ENCODE measurements at places on chromosomes 4 and X.
A peak's percentile ranks its signal among the peaks of the same experiment; 100 is the strongest.

DNA sequence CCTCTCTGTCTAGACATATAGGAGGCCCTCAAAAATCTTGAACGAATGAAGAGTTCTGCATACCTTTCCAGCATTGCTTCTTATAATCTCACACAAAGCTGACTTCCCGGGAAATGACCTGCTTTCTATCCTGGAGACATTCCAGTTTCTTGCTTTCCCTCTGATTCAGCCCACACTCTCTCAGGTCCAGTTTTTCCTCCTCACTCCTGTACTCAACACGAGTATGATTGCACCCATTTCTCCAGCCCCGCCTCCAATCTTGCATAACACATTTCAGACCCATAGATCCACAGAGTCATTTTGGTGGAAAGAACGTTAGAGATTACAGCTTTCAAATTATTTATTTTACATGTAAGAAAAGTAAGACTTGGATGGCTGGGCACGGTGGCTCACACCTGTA is 127.5 kb upstream of the TLR3 start:
- DNase-seq = no peak

GRCh38 chrX:31323658-31324057 is 251.8 kb upstream of the FTHL17 start:
- DNase-seq = peak; percentile 15

DNA sequence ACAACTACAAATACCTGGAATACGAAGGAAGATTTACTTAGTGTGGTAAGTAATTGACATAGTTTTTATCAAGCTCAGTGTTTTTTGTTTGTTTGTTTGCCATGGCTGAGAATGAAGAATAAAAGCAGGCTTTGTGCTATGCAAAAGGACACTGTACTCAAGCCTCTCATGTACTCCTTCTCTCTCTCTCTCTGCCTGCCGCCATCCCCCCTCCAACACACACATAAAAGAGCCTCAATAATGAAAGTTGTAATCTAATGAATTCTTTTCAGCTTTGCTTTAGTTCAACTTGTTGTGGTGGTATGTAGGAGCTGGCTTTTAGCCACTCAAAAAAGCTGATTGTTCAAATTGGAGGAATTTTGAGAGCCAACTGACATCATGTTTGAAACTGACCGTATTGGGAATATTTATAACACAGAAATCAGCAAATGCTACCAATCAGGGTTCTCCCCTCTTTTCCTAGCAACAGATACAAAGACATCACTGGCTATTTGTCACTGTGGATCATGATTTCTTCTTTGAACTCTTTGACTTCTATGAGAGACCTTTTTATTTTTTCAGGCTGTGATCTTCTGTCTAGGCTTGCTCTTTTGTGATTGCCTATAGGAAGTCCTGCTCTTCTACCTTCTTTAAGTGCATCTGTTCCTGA is 1148.8 kb downstream of the RAPGEF2 start:
- no peak for DNase-seq

- DNase-seq = no peak
Observed at GRCh38 chrX:151153086-151153485, 23.3 kb upstream of the GPR50 start.

DNA sequence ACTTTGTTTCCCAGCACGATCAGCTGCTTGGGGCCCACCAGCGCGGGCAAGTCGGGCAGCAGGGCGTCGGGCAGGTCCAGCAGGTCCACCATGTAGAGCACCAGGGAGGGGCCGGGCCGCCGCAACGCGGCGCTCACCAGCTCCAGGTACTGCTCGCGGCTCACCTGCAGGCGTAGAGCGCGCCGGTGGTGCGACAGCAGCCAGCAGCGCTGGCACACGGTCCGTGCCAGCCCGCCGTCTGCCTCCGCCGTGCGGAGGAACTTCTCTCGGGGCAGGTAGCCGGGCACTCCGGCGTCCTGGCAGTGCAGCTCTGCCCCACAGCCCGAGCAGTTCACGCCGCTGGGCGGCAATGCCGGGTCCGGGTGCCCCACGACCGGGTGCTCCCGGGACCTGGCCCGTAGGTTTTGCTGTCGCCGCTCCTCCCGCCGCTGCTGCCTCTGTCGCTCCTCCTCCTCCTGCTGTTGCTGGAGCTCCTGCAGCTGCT is 527 bp downstream of the NOA1 start:
- no peak for DNase-seq

- no peak for DNase-seq
Observed at GRCh38 chrX:133594156-133594555, 178.9 kb upstream of the GPC4 start.

DNA sequence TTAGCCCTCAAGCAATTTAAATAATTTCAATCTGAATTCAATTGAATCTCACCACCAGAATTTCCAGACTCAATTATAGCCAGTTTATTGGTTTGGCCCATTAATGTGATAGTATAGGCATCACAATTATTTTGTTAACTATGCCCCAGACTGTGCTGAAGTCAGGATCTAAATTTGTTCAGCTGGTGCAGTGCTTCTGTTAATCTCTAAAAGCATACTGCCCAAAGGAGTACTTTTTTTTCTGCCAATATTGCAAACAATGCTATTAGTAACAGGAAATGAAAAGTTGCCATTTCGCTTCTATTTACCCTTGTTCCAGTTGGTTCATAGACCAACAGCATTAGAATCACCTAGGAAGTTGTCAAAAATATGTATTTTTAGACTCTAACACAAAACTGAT is 171.0 kb downstream of the GPM6A start:
- no peak for DNase-seq

- no peak for DNase-seq
Observed at GRCh38 chr4:3766036-3766784, at the start of gene ADRA2C. Gene ADRA2C (plus strand): TSS chr4:3766385. CDS start chr4:3766607, 222 bp downstream.

- no peak for DNase-seq
Observed at GRCh38 chr4:10893395-10893794, 208.8 kb upstream of the CLNK start.

DNA sequence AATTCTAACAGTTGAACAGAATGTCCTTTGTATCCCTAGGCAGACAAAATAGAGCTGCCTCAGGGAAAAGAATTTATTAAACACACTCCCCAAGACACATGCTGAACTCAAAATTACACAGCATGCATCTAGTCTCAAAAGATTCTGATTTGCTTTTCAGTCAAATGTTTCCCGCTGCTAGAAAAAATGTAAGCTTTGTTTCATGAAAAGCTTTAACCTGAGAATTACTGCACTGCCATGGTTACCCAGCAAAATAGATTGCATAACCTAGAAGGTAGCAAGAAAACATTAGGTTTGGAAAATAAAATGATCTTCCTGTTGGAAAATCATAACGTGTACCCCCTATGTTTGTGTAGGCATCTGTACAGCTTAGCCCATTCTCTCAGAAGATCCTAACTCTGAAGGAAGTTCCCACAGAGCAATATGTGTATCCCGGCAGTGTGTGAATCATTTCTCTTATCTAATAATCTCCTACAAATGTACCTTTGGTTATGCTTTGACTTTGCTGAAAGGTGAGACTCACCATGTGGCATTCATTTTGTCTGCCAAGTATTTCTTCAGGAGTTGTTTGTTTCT is 646.9 kb downstream of the STPG2 start:
- DNase-seq = no peak

DNA sequence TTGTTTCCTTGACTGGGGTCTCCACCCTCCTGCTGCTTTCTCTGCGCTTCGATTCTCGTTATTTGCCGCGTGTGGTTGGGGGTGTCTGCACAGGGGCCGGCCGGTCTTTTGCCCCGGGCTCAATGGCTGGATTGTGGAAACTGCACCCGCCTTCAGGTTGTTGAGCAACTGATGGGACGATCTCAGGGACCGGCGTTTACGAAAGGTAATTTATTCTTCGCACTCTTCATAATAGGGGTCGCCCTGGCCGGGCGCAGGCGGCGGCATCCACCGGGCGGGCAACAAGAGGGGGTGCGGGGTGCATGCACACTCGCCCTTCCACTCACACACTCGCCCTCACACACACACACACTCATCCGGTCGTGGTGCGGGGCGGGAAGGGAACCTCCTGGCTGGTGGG is 1.4 kb downstream of the ADGRL3 start:
- DNase-seq = no peak

DNA sequence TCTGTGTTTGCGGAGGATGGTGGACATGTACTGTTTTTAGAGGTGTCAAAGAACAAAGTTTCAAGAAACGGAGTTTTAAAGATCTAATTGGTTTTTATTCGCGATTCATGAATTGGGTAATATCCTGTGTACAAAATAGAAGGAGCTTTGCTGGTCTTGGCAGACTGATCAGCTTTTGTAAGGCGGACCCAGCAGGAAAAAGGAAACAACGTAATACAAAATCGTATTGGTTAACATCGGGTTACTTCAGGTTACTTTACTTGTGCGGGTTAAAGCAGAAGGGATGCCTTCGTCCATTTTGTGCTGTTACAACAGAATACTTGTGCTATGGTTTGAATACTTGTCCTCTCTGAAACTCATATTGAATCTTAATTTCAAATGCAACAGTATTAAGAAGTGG is 11.4 kb upstream of the NYX start:
- no peak for DNase-seq

DNA sequence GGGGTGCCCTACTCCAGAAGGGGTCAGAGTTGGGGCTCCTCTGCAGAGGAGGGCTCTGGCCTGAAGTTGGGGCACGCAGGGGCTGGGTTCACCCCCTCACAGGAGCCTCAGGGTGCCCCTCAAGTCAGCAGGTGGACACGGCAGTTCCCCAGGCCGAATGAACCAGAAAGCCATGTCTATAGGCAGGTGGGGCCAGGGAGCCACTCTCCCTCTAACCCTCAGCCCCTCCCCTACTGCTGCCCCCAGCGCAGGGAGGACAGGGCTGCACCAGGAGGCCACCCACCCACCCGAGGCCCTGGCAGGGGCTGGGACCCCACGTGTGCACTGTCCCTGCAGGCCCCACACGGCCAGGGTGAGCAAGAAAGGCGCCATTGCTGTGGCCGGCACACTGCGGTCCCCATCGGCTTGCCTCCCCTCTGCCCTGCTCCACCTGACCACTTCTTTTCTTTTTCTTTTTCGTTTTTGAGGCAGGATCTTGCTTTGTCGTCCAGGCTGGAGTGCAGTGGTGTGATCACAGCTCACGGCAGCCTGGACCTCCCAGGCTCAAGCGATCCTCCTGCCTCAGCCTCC is 83.8 kb downstream of the FAM53A start:
- no peak for DNase-seq

DNA sequence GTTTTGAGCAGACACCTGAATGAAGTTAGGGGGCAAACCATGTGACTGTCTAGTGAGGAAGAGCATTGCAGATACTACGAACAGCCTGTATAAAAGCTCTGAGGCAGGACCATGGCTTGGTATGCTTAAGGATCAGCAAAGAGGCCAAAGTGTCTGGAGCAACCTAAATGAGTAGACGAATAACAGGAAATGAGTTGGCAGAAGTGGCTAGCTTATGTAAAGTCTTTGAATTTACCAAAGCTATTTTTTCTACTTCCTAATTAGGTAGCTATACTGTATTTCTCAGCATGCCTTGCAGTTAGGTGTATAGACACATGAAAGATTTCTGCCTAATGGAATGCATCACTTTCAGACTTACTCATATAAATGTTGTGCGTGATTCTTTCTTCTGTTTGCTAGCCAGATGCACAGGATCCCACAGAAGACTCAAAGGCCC is 9.3 kb upstream of the GPRIN3 start:
- no peak for DNase-seq

DNA sequence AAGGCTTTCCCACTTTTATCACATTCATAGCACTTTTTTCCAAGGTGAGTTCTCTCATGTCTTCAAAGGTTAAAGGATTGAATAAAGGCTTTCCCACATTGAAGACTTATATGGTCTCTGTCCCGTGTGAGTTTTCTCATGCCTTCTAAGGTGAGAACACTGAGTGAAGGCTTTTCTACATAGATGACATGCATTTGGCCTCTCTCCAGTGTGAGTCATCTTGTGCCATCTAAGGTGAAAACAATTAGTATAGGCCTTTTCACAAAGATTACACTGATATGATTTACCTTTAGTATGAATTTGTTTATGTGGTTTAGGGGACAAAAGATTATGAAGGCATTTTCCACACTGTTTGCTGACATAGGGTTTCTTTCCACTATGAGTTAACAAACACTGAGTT is 21.2 kb downstream of the USP17L30 start:
- DNase-seq = no peak

DNA sequence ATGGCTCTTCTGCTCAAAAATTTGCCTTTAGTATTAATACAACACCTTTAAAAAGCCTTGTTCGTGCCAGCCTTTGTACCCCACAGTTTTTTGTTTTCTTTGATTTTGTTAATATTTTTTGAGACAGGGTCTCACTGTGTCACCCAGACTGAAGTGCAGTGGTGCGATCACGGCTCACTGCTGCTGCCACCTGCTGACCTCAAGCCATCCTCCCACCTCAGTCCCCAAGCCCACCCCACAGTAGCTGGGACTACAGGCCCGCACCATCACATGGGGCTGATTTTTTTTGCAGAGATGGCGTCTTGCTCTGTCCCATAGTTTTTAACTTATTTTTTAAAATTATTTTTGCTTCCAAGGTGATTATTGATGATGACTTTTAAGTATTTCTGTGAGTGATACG is 134.0 kb downstream of the HTR2C start:
- no peak for DNase-seq

DNA sequence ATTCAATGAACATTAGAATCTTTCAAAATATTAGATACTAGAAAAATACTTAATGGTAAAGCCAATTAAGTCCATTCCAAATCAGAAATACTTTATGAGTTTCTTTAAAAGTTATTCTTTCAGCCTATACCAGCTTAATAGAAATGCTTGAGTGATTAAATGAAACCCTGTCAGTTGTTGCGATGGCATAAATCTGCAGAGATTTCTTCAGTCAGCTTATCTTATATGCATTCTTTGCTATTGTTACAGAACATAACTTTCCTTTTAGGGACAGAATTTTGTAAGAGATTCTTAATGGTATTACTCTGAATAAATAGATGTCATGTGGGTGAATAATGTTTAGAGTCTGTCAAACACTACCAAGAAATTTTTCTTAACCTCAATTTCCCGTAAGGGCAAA is 325.0 kb upstream of the HAND2 start:
- DNase-seq = no peak

DNA sequence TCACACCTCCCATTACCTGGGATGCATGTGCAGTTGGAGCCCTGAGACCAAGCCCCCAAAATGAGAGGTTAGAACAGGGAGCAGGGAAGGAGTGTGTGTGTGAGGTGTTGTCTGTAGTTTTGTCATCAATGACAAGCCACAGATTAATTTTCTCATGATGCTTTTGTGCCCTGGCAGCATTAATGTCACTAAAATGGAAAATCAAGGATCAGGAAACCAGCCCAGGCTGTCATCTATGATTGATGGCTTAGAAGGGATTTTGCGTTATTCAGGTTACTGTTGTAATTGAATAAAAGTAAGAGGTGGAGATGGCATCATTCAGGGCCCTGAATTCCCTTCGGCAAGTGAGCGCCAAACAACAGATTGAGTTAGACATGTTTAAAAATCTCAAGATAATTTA is 130.5 kb upstream of the C1QTNF7 start:
- DNase-seq = no peak

GRCh38 chrX:105752338-105752956 is 69.9 kb upstream of the NRK start:
- no peak for DNase-seq
